ENCODE measurements at places on chromosomes 12 and 14. TPM values are rescaled to one million over a fixed set of nuclear protein-coding genes. Genes with fewer than 3 reads are reported as not detected.

DNA sequence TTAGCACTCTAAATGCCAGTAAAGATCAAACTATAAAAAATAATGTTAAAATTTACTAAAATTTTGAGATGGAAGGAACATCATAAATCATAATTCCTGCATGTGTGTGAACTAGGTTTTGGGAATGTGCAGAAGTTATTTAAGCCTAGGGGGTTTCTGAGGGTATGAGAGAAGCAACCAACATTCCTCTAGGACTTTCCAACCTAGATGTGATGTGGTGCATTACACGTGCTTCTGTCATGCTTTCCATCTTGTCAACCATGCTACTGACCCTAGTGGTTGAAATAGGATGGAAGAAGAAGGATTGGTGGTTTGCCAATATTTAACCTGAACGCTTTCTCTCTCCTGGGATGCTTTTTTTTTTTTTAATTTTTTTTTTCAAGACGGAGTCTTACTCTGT lies 209.3 kb downstream of the AEBP2 start:
- no peaks in the 10 kb centered on the region for H3K4me1 ChIP-seq
- H3K27ac ChIP-seq = no peak overlapping the region
- no peak for DNase-seq
- H3K4me3 ChIP-seq = no peak overlapping the region
- no peaks in the 10 kb centered on the region for H3K36me3 ChIP-seq

DNA sequence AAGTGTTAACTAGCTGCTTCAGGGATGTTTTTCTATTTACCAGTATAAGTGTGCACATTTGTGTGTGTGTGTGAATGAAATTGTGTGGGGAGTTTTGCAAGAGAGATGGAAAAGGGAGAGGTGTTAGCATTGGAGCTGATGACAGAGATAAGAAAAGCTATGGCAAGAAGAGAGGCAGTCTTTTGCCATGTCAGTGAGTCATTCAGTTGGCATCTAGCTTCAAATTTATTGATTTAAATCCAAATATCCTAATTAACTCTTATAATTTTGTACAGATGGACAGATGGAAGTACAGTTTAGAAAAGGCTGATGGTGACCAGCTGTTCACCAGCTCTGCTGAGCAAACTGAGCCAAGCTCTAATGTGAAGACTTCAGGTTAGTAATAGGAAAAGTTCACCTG lies 3.3 kb upstream of the BHLHE41 start:
- peaks cover 48% of the 10 kb centered on the region for H3K4me1 ChIP-seq
- H3K36me3 ChIP-seq = no peaks in the 10 kb centered on the region
- no peak overlapping the region for H3K4me3 ChIP-seq
- DNase-seq = no peak
- H3K27ac ChIP-seq = no peak overlapping the region
- no peaks in the 10 kb centered on the region for H3K27me3 ChIP-seq

GRCh38 chr12:92927055-92927435 lies 2.0 kb downstream of the EEA1 start:
- peaks cover 23% of the 10 kb centered on the region for H3K4me1 ChIP-seq
- DNase-seq = peak; percentile 46
- peak overlapping the region; percentile 1 for H3K27ac ChIP-seq

DNA sequence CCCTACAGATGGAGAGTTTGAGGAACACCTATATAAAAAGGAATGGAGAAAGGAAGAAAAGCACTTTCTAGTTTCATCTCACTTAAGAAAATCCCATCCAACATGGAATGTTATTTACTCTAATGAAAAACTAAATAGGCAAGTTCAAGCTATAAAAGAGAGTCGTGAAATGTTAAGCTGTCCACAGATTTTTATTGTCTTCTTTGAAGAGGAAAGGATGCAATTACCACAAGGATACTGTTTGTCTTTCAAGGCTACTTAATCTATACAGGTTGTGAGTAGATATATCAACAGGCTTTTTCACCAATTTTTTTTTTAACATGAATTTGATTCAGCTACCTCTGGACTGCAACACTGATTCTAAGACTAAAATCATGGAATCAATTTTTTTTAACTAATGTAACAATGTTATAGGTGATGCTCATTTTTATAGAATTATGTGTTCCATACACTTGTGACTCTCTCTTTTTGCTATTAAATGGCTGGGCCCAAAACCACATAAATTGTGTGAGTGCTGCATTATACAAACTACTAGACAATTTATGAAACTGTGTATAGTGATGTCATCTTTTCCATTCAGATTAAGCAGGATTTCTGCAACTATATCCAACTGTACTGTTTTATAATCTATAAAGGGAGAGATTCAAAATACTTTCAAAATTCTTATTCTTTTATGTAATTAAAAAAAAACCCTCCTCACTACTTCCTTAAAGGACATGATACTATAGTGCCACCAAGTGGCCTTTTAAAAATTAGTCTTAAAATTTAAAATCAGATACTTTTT lies 26.8 kb upstream of the BMAL2 start:
- DNase-seq = peak; percentile 57
- H3K36me3 ChIP-seq = peaks cover 5% of the 10 kb centered on the region
- no peaks in the 10 kb centered on the region for H3K27me3 ChIP-seq
- no peak overlapping the region for H3K4me3 ChIP-seq
- no peaks in the 10 kb centered on the region for H3K4me1 ChIP-seq

- DNase-seq = no peak
- no peak overlapping the region for H3K4me3 ChIP-seq
- no peaks in the 10 kb centered on the region for H3K36me3 ChIP-seq
- no peaks in the 10 kb centered on the region for H3K27me3 ChIP-seq
- H3K4me1 ChIP-seq = no peaks in the 10 kb centered on the region
These were observed 51.3 kb upstream of the LIN7A start for GRCh38 chr12:80988986-80989385.

GRCh38 chr14:73460691-73461127 lies 2.4 kb upstream of the NUMB start:
- H3K27me3 ChIP-seq = no peaks in the 10 kb centered on the region
- H3K27ac ChIP-seq = no peak overlapping the region
- H3K36me3 ChIP-seq = no peaks in the 10 kb centered on the region
- H3K4me1 ChIP-seq = peaks cover 43% of the 10 kb centered on the region
- no peak overlapping the region for H3K4me3 ChIP-seq

DNA sequence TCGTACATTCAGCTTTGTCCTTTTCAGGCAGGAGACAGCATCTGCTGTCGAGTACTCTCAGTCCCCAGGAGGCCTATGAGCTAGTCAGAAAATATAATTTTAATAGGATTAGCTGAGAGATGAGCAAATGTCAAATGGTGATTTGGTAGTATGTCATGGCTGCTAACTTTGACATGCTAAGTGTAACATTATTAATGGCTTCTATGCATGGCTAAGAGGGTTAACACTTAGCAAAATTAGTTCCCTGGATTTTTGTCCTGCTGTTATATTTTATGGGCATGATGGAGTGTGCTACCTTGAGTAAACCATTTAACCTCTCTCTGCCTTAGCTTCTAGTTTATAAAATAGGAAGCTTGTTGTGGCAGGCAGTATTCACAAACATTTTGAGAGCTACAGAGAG lies 2.9 kb upstream of the PCNX1 start:
- H3K27ac ChIP-seq = no peak overlapping the region
- DNase-seq = no peak
- H3K36me3 ChIP-seq = no peaks in the 10 kb centered on the region
- H3K27me3 ChIP-seq = no peaks in the 10 kb centered on the region

- no peaks in the 10 kb centered on the region for H3K36me3 ChIP-seq
- H3K27me3 ChIP-seq = no peaks in the 10 kb centered on the region
- no peak overlapping the region for H3K4me3 ChIP-seq
- H3K27ac ChIP-seq = no peak overlapping the region
- DNase-seq = no peak
- H3K4me1 ChIP-seq = no peaks in the 10 kb centered on the region
These were observed 9.9 kb upstream of the GYS2 start for GRCh38 chr12:21614506-21614905.

GRCh38 chr14:25237845-25238244 lies 187.9 kb upstream of the STXBP6 start:
- H3K4me3 ChIP-seq = no peak overlapping the region
- H3K36me3 ChIP-seq = no peaks in the 10 kb centered on the region
- DNase-seq = no peak
- no peaks in the 10 kb centered on the region for H3K27me3 ChIP-seq

GRCh38 chr12:89280833-89281538 lies 71.3 kb downstream of the DUSP6 start:
- peaks cover 12% of the 10 kb centered on the region for H3K4me1 ChIP-seq
- H3K27me3 ChIP-seq = no peaks in the 10 kb centered on the region
- no peak overlapping the region for H3K4me3 ChIP-seq
- no peak overlapping the region for H3K27ac ChIP-seq
- H3K36me3 ChIP-seq = no peaks in the 10 kb centered on the region

- H3K27me3 ChIP-seq = no peaks in the 10 kb centered on the region
- no peak for DNase-seq
- no peak overlapping the region for H3K27ac ChIP-seq
- H3K4me1 ChIP-seq = no peaks in the 10 kb centered on the region
- H3K36me3 ChIP-seq = no peaks in the 10 kb centered on the region
These were observed 180.6 kb upstream of the NUDT4 start for GRCh38 chr12:93197067-93197593.

- peaks cover 15% of the 10 kb centered on the region for H3K36me3 ChIP-seq
- peak overlapping the region; percentile 66 for H3K4me3 ChIP-seq
- peak overlapping the region; percentile 95 for H3K27ac ChIP-seq
- peaks cover 80% of the 10 kb centered on the region for H3K4me1 ChIP-seq
- H3K27me3 ChIP-seq = no peaks in the 10 kb centered on the region
These were observed 1.7 kb upstream of the SELPLG start for GRCh38 chr12:108635201-108635996.

GRCh38 chr14:60643463-60644314 lies 5.6 kb downstream of the SIX1 start:
- no peak overlapping the region for H3K27ac ChIP-seq
- H3K4me3 ChIP-seq = no peak overlapping the region
- peak; percentile 24 for DNase-seq
- no peaks in the 10 kb centered on the region for H3K36me3 ChIP-seq
- H3K4me1 ChIP-seq = peaks cover 29% of the 10 kb centered on the region
- peaks cover 80% of the 10 kb centered on the region for H3K27me3 ChIP-seq

- H3K27me3 ChIP-seq = peaks cover 25% of the 10 kb centered on the region
- H3K36me3 ChIP-seq = no peaks in the 10 kb centered on the region
- DNase-seq = peak; percentile 30
- H3K27ac ChIP-seq = no peak within 1 kb of the TSS
- H3K4me3 ChIP-seq = peak within 1 kb of the TSS; percentile 34
- peaks cover 9% of the 10 kb centered on the region for H3K4me1 ChIP-seq
These were observed at the start of gene PRKD1 for GRCh38 chr14:29927376-29928116. Gene PRKD1, minus strand, starts transcription at chr14:29927847.

GRCh38 chr12:65695113-65695865 lies 129.0 kb upstream of the HMGA2 start:
- H3K4me3 ChIP-seq = no peak overlapping the region
- H3K4me1 ChIP-seq = no peaks in the 10 kb centered on the region
- DNase-seq = no peak
- H3K27ac ChIP-seq = no peak overlapping the region
- H3K36me3 ChIP-seq = no peaks in the 10 kb centered on the region

GRCh38 chr14:55686713-55687112 lies 106.7 kb downstream of the KTN1 start:
- DNase-seq = no peak
- no peak overlapping the region for H3K27ac ChIP-seq
- H3K4me1 ChIP-seq = peaks cover 4% of the 10 kb centered on the region
- no peaks in the 10 kb centered on the region for H3K27me3 ChIP-seq

DNA sequence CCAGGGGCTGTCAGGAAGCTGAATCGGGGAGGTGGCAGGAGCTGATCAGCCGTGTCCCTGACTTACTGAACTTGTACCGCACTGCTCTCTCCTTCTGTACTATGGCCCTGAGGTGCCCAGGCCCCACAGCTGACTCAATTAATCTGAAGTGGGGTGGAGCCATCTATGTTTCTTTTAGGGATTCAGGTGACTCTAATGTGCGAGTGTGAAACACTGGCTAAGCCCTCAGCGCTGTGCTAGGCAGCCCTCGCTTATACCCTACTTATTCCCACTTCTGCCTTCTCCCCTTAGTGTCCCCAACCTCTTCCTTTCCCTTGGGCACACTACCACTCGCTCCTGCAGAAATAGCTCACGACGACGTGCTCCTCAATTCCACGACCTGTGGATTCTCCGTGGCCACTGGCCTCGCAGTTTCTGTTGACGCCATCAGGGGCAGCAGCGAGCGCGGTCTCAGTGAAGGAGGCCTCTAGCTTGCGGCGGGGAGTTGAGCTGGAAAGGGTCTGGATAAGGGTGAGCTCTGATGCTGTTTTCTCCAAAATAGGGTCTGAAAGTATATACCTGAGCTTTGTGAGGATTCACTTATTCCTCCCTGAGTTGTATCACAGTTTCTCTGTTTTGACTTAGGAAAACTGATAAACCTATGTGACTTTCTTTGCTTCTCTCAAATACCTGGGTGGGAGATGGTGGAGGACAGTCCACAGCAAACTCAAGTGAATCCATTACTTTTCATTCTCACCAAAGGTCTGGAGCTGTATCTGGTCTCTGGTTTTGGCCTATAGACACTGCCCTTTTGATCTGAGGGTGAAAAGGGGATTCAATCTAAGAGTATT lies 167.6 kb downstream of the SLC41A2 start:
- no peaks in the 10 kb centered on the region for H3K36me3 ChIP-seq
- peak overlapping the region; percentile 1 for H3K4me3 ChIP-seq
- no peak overlapping the region for H3K27ac ChIP-seq

DNA sequence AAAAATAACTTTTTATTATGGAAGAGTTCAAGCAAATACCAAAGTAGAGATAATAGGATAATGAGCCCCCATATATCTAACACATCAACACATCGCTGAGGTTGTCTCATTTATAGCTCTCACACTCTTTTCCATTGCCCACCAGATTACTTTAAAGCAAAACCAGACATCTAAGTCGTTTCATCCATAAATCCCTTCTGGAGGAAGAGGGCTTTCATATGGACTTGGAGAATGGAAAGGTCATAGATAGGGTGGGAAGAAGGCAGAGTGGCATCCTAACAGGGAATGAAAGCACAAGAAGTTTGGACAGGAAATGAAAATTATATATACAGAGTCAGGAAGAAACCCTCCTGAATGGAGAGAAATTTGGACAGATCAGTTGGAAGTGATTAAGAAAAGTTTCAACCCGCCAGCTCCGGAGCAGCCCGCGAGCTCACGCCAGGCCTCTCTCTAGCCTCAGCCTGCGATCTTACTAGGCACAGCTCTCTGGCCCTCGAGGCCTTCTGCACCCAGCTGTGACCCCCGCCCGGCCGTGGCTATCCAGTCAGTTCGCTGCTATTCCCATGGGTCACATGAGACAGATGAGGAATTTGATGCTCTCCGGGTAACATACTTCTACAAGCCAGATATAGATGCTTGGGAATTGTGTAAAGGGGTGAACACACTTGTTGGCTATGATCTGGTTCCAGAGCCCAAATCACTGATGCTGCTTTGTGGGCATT lies 48.4 kb upstream of the NID2 start:
- no peak overlapping the region for H3K4me3 ChIP-seq
- H3K27ac ChIP-seq = no peak overlapping the region
- no peak for DNase-seq
- H3K36me3 ChIP-seq = no peaks in the 10 kb centered on the region
- no peaks in the 10 kb centered on the region for H3K4me1 ChIP-seq

Gene CLEC4D
- total RNA-seq = not detected

Gene LMNTD1
- not detected for total RNA-seq

Gene RNASE4
- total RNA-seq = 0.49 TPM

Gene TBX3
- not detected for total RNA-seq

Gene SRRM4
- total RNA-seq = not detected

Gene SMCO2
- total RNA-seq = not detected

Gene ISCA2
- 30.0 TPM for total RNA-seq

Gene PPTC7
- total RNA-seq = 44.9 TPM

Gene WDHD1
- 6.2 TPM for total RNA-seq

Gene ASCL1
- total RNA-seq = not detected

Data from B cell (primary cell).